ENCODE measurements at places on chromosomes 6 and 20. TPM values are rescaled to one million over a fixed set of nuclear protein-coding genes. Genes with fewer than 3 reads are reported as not detected.

GRCh38 chr6:3535033-3535775, 78.4 kb upstream of the SLC22A23 start:
- no peak for DNase-seq

DNA sequence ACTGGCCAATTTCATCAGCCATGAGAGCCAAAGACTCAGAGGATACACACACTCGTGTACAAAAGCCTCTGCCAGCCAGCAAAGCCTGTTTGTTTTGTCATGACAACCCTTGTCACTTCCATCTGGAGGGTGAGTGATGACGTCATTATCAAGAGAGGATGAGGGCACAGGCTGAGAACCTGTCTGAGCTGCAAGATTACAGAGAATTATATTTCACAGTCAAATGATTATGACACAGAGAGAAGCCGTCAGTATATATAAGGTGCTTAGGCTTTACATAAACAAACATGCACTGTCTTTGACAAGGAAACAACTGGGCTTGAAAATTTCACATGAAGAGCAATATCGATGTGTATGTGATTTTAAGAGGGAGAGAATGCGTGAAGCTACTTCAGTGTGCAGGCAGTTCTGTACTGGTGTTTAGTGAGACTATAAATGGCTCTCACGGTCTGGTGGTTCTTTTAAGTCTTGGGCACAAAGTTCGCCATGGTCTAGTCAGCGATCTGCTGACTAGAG, 36.5 kb upstream of the BCLAF1 start:
- no peak for DNase-seq

DNA sequence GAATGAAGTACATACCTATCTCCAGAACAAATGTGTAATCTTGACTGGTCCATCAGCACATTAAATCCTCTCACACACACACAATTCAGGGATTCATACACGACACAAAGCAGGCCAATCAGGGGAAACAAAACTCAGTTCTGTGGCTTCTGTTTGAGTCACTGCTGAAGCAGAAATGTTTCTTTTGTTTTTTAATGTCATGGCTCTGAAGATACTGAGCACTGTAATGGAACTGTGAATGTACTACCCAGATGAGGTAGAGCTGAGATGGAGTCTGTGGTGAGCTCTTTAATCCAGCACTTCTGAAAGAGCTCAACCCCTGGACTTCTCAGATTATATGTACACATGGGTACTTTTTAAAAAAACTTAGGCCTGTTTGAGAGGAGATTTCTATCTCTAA, 116.4 kb downstream of the THEMIS start:
- DNase-seq = no peak

- no peak for DNase-seq
Observed at GRCh38 chr6:53035549-53036213, 29.5 kb upstream of the FBXO9 start.

- DNase-seq = no peak
Observed at GRCh38 chr6:134410541-134410940, 92.6 kb upstream of the SGK1 start.

SAMD5 gene
- total RNA-seq = 0.07 TPM

TMC2 gene
- total RNA-seq = 0.10 TPM

GABRR1 gene
- not detected for total RNA-seq
